Left forelimb (tissue), 1 donor: ENCODE measurements at places on chromosomes 12 and 14.

DNA sequence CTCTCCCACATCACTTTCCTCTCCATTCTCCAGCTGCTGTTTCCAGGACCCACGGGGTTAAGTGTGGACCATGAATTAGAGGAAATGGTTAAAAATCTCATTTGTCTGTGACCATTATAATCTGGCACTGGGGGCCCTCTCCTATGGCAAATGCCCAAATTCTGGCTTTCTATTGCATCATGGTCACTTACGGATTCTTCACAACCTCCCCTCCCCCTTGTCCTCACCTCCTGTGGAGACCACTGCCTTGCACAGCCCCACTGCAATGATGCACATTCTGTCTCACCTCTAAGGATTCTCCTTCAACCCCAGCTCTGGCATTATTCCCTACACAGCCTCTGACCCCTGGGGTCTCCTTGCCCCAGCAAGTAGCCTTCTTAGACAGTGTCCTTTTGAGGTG lies 18.9 kb downstream of the BCAT1 start:
- DNase-seq, result no peak

- DNase-seq, result no peak
These were observed 112.7 kb downstream of the METTL25 start for GRCh38 chr12:82470906-82471512.

DNA sequence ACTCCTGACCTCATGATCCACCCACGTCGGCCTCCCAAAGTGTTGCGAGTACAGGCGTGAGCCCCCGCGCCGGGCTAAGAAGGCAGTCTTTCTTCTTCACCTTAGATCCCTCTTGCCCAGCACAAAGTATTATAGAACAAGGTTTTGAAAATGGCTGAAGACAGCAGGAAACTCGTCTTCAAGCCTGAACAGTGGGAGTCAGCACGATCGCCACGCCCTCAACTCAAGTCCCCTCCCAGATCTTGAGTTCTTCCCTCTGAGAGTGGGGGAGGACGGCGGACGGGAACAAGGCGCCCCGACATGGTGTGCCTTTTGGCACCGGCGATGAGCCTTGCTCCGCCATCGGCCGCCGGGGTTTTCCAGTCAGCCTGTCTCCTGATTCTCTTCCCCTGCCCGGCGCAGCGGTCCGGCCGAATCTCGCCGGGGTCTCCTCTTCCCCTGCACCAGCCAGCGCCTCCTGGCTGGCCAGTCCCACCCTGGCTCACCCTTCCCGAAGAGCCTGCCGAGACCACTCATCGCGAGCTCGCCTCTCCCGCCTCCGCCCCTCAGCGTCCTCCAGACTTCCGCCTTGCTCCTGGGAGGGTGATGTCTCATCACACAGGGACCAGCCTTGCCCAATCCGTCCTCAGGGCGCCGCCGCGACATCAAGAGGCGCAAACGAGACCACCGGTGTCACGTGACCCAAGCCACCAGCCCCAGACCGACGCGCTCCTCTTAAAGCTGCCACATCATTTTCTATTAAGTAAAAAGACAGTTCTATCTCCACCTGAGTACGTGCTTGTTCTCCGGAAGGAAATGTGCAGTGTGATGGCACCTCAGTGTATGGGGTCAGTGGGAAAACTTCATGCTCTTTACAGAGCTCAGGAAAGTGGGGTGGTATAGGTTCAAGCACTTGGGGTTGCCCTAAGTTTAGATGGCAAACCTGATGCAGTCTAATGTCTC lies at the start of gene CHMP4A:
Gene CHMP4A, minus strand, starts transcription at position 565 of the 942 bp plus-strand sequence. Its CDS starts 49 bp downstream, at position 516.
- DNase-seq, result peak; percentile 95

DNA sequence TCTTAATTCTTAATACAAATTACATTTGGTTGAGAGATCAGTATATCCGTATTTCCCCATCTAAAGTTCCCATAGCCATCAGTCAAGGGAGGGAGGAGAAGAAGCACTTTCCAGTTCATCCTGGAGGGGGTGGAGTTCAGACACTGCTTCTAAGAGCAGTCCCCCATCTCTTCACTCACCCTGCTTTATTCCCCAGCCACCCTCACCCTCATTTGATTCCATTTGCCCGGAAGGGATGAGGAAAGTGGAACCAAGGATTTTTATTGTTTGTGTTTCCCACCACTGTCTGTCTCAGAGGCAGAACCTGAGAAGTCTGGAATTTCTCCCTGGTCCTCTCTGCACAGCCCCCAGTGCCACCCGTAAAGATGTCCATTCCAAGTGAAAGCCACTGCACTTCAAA lies 134.2 kb upstream of the HIF1A start:
- DNase-seq, result no peak

GRCh38 chr14:57464008-57464730 lies 29.5 kb downstream of the CCDC198 start:
- no peak for DNase-seq

DNA sequence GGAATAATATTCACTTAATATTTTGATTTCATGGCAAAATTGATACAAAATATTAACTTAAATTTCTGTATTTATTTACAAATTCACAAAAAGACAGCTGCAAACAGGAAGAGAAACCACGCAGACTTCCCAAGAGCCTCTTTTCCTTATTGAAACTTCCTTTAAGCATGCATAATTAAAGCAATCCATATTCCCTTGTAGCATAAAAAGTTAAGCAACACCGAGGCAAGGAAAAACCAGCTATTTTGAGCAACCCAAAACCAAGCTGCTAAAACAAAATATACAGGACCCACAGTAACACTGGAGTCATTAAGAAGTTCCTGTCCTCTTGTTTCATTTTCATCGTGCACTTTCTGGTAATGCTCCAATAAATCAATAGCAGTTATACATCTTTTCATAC lies 58.0 kb downstream of the EEA1 start:
- DNase-seq, result no peak

DNA sequence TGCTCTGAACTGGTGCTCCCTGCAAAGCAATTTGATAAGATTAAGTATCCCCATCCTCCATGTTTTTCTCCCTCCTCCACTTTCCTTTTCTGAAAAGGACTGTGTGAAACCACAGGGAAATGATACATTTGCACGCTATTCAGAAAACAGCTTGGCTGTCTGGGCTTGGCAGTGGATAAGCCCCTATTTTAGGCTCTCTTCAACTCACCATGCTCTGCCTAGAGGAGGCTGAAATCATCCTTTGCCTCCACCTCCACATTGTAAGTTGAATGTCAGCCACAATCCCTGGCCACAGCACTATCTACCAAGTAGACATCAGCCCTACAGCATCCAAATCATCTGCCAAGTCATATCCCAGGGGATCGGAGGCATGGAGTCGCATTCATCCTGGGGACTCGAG lies 642.3 kb downstream of the RPS29 start:
- no peak for DNase-seq

GRCh38 chr12:24360461-24360860 lies 411.0 kb upstream of the SOX5 start:
- no peak for DNase-seq

DNA sequence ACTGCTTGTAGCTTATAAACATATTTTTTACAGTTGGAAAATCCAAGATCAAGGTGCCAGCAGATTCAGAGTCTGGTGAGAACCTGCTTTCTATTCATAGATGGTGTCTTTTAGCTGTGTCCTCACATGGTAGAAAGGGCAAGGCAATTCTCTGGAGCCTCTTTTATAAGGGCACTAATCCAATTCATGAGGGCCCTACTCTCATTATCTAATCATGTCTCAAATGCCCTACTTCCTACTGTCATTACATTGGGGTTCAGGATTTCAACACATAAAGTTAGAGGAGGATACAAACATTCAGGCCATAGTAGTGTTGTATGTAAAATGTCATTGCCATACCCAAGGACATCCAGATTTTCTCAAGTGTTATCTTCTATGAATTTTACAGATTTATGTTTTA lies 496.4 kb downstream of the TMTC2 start:
- no peak for DNase-seq

GRCh38 chr14:104297721-104298401 lies 159.5 kb downstream of the KIF26A start:
- DNase-seq, result no peak

GRCh38 chr12:11762723-11763326 lies 113.4 kb downstream of the ETV6 start:
- DNase-seq, result no peak

DNA sequence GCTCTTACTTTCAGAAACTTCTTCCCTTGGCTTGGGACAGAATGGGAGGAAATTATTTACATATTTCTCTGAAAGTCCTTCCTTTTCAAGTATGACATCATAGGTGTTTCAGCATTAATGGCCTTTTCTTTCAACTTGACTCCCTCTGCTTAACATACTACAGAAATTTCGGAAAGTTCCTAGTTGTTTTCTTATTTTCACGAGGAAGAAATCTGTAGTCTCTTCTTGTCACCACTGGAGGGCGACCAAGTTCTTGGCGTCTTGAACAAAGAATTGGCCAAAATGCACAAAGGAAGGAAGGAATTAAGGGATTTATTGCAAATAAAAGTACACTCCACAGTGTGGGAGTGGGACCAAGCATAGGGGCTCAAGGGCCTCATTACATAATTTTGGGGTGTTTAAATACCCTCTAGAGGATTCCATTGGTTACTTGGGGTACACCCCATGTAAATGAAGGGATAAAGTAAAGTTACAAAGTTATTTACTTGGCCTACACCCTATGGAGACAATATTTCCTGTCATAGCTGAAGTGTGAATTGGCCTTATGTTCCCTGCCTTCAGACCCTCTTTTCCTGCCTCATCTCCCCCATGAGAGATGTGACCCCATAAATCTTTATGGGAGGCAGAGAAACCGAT lies 70.4 kb downstream of the RPL10L start:
- no peak for DNase-seq

DNA sequence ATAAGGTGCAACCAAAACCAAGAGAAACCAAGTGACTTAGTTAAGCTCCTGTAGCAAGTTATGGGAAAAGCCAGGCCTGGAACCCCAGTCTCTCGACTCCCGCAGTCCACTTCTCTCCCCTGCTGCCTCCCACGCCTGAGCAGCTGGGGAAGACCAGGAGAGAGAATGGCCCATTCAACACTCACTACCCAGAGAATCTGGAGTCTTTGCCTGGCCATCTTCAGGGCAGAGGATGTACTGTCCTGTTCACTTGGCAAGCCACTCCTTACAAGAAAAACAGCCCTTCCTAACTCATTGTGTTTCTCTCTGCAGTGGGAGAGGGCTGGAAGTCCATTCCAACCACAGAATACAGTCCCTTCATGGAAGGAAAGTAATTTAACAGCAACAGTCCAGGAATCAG lies 1.8 kb downstream of the PITPNM2 start:
- DNase-seq, result no peak

DNA sequence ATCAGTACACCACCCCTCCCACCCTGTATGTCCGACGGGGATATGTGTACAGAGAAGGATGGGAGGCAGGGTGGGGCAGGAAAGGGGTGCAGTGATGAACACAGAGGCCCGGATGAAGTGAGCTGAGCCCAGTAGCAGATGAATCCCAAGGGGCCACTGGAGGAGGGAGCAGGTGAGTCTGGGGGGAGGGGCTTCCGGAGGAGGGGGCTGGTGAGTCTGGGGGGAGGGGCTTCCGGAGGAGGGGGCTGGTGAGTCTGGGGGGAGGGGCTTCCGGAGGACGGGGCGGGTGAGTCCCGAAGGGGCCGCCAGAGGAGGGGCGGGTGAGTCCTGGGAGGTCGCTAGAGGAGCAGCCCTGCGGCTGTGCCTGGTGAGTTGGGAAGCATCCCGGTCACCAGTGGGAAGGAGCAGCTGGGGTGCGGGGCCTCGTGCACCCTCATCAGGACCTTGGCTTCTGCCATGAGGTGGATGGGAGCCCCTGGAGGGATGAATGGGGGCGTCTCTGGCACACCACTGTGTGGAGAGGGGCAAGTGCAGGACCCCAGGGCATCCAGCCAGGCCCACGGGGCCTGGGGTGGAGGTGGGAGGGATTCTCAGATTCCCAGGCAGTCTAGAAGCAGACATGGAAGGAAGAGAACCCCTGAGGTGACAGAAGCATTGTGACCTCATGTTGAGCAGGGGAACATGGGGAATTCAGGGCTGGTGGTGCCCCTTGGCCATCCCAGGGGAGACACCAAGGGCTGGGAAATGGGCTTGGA lies 14.0 kb downstream of the BEGAIN start:
- DNase-seq, result no peak

DNA sequence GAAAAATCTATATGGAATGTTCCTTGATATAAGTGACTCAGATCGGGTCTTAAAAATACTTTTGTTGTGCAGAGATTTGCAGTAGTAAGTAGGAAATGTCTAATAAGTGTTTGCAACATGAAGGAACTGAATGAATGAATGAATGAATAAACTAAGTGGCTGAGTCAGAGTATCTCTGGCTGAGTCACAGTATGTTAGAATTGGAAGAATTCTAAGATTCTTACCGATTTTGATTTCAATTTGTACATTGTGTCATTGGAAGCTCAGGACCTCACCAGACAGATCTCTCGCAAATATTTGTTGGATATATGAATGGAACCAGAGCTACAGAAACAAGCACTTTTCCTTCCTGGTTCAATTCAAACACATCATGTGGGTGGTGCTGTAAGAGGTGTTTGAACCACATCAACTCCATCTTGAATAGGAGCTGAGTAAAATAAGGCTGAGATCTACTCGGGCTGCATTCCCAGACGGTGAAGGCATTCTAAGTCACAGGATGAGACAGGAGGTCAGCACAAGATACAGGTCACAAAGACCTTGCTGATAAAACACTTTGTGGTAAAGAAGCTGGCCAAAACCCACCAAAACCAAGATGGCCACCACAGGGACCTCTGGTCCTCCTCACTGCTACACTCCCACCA lies 123.9 kb upstream of the FOXN3 start:
- no peak for DNase-seq

DNA sequence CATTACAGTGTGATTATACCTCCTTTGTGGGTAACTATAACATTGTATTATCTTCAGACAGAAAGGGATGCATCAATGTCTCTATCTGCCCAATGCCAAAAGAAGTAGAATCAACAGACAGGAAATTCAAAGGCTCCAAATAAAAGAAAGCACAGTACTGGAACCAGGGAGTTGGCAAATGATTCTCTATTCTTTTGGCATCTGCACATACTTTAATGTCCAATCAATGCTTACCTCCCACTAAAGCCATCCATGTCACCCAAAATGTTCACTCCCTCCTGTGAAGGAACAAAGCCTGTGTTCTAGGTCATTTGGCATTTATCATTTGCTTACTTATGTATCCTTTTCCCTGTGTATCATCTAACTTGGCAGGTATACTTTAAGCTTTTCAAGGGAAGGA lies 36.7 kb downstream of the KIF21A start:
- DNase-seq, result no peak

DNA sequence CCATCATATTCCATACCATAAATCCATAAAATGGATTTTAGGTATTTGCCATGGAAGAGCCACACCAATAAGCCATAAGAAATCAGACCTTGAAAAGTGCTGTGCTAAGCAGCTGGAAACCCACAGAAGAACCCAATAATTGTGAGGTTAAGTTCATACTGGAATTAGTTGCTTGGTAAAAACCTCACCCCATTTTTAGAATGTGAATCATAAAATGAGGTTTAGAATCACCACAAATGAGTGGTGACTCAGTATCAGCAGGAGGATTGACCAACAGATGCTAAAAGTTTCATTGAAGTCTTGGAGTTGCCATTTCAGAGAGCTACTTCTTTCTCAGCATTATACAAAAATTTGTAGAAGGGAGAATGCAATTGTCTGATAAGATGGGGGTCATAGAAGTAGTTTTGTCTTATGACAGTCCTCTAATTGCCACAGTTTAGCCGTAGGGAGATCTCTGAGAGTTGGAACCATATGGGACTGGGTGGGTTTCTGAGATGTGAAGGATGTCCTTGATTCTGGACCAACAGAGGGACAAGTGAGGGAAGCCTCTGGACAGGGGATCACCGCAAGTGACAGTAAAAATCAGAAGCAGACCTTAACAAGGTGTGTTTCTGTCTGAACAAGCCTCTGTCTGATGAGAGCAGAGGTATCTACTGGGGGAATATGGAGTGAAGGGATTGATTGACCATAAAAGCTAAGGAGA lies 1.4 kb upstream of the STON2 start:
- no peak for DNase-seq

- no peak for DNase-seq
These were observed 86.7 kb downstream of the PTGER2 start for GRCh38 chr14:52400846-52401245.

GRCh38 chr12:57341275-57341990 lies 89.4 kb downstream of the R3HDM2 start:
- DNase-seq, result no peak
